ENCODE measurements at places on chromosomes 1 and 21. TPM values are rescaled to one million over a fixed set of nuclear protein-coding genes. Genes with fewer than 3 reads are reported as not detected.

- no peak for DNase-seq
These were observed 49.3 kb downstream of the TGFB2 start for GRCh38 chr1:218394416-218394815.

Gene IFNLR1
- total RNA-seq = 1.8 TPM

Gene NOC2L
- 30.9 TPM for total RNA-seq

Gene DMRTA2
- total RNA-seq = not detected

DNA sequence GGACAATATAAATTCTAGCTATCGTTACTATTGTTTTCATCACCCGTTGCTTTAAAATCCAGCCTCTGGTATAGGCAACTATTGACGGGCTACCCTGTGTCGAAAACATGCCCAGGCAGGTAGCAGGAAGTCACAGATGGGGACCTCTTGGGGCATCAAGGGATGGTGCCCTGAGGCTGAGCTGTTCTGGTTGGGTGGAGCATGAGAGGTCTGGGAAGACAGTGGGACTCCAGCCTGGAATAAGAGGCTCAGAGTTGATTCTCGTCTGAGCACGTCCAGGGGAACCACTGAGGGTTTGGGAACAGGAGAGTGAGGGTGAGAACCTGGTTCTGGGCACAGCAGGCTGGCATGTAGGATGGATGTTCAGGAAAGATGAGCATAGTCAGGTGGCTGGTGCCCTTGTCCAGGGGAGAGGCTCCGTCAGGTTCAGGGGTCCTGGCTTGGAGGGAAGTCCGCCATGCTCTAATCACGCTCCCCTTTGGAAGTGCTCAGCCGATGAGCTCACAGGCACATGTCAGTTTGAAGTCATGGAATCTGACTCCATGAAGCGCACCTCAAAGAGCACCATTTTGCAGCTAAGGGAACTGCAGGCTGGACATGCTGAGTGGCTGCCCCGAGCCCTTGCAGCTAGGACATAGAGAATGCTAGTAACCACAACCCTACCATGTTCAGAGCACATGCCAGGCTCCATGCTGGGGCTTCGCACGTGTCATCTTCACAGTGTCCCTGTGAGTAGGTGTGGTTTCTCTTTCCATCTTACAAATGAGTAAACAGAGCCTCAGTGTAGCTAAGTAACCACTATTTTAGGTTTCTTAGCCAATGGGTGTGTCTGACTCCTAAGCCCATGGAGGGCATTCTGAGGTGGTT lies 21.0 kb downstream of the PCSK9 start:
- DNase-seq = no peak

DNA sequence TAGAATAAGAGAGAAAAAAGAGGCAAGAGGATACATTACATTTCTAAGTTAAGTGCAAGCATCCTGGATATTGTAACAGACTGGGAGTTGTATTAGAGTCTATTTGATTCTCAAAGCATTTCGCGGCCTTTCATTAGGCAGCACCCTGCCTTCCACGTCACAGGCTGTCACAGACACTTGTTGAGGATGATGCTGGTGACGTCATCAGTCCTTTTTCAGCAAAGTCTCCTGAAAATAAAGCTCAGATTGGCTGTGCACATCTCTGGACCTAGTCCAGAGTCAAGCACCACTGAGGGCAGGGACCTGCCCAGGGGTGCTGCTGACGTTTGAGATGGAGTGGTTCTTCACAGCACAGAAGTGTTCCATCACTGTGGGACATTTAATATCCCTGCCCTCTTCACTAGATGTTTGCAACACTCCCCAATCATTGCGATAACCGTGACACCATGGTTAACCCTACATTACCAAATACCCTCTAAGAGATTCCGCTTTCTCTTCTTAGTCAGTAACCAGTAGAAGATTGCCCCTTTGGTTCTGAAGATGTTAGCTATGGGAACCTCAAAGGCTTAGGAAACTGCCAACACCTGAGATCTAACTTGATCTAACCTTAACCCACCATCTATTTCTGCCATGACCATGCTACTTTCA lies 72.7 kb upstream of the F3 start:
- no peak for DNase-seq

Gene LAMC1
- 829 TPM for total RNA-seq

Gene SRRM1
- 79.3 TPM for total RNA-seq

GRCh38 chr1:239647045-239647444 lies 260.7 kb downstream of the CHRM3 start:
- DNase-seq = no peak

- no peak for DNase-seq
These were observed 355.6 kb upstream of the ST6GALNAC5 start for GRCh38 chr1:76511558-76512179.

- DNase-seq = peak; percentile 57
These were observed 953 bp upstream of the NDUFS2 start for GRCh38 chr1:161200992-161201835.

Gene CELF3
- not detected for total RNA-seq

- no peak for DNase-seq
These were observed at the start of gene AADACL4 for GRCh38 chr1:12643785-12644184. AADACL4 (plus strand) TSS chr1:12644085; CDS start chr1:12644547, 462 bp downstream.

Gene PTCH2
- total RNA-seq = 0.60 TPM

DNA sequence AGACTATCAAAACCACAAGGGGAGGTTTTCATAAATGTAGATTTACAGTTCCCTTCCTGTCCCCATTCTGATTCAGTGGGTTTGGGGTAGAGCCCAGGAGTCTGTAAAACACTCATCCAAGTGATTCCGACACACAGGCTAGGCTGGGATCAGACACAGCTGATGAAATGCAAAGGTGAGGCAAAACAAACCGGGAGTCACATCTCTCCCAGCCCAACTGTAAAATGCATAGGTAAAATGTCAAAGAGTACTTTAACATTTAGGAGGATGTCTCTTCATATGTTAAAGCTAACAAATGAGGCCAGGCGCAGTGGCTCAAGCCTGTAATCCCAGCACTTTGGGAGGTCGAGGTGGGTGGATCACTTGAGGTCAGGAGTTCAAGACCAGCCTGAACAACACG lies 45.0 kb downstream of the ZNF281 start:
- DNase-seq = no peak

DNA sequence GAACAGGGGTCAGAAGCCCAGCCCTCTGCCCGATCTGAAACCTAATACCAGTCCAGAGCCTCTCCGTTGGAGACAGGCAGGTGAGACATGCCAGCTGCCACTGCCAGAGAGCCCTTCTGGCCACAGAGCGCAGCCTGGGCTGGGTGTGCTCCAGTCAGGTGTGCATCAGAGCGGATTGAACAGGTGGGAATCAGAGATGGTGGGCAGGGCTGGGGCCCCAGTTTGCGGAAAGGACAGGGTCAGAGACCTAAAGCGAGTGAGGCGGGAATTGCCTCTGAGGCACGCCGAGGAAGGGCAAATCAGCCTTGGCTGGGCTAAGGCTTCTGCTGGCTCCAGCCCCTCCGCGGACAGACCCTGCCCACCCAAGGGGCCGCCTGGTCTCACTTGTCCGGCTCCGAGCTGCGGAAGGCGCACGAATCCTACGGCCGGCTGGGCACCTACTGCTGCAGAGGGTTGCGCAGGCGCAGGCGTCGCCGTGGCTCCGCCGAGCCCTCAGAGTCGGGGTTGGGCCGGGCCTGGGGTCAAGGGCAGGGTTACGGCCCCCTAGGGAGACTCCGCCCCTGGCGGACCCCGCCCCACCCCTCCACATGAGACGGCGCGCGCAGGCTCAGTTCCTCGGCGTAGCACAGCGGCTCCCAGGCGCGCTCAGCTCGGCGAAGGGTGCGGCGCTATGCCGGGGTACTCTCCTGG lies 10.3 kb downstream of the CPLANE2 start:
- DNase-seq = no peak

Gene C1orf122
- 53.6 TPM for total RNA-seq

- no peak for DNase-seq
These were observed 94.5 kb downstream of the TNR start for GRCh38 chr1:175648927-175649326.

GRCh38 chr1:42328916-42329496 lies 6.0 kb downstream of the FOXJ3 start:
- DNase-seq = no peak

- no peak for DNase-seq
These were observed 1.7 kb upstream of the TSPAN2 start for GRCh38 chr1:115090956-115091355.

DNA sequence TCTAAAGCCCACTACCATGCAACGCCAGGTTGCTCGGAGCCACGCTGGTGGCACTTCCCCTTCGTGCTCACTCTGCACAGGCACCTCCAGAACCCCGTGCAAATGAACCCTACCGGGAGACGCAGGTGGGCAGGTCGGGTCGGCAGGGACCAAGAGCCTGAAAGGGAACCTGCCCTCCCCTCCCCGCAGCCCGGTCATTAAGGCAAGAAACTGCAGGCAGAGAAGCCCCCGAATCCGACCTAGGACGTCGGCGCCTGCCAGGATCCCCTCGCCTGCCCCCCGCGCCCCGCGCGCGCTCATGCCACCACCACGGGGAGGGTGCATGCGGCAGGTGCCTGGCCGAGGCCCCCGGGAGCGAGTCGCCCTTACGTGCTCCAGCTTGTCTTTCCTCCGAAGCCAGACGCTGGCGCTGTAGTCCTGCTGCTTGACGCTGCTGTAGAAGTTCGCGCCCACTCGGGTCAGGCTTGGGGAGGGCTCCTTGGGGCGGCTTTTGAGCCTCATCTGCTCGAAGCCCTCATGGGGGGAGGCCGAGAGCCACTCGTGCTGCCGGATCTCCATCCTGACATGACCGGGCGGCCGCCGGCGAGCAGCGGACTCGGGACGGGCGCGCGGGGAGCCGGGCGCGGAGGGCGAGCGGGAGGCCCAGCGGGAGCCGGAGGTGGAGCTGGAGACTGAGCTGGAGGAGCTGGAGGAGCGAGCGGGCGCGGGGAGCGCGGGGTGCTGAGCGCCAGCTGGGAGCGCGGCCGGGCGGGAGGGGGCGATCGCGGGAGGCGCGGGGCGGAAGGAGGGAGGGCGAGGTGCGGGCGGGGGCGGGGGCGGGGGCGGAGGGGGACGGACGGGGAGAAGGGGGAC lies 552 bp downstream of the PLD5 start:
- DNase-seq = no peak

DNA sequence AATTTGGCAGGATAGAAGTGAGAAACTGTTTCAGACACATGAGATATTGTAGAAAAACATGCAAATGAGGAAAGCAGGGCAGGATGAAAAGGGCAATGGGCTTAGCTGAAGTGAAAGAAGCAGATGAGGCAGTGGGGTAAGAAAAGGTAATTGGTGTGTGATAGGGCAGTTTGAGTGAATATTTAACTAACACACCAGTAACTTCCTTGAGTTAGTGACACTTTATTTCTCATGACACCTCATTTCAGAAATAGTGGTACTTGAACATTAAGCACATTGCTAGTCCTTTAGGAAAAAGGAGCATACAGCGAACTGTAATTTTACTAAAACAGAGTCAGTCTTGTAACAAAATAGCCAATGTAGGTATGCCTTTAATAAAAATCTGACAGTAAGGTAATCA lies 415.0 kb downstream of the DPYD start:
- DNase-seq = no peak

Gene AADACL4
- not detected for total RNA-seq

- no peak for DNase-seq
These were observed 30.8 kb upstream of the EPS8L3 start for GRCh38 chr1:109794319-109795132.

Gene SH3D21
- 0.75 TPM for total RNA-seq

DNA sequence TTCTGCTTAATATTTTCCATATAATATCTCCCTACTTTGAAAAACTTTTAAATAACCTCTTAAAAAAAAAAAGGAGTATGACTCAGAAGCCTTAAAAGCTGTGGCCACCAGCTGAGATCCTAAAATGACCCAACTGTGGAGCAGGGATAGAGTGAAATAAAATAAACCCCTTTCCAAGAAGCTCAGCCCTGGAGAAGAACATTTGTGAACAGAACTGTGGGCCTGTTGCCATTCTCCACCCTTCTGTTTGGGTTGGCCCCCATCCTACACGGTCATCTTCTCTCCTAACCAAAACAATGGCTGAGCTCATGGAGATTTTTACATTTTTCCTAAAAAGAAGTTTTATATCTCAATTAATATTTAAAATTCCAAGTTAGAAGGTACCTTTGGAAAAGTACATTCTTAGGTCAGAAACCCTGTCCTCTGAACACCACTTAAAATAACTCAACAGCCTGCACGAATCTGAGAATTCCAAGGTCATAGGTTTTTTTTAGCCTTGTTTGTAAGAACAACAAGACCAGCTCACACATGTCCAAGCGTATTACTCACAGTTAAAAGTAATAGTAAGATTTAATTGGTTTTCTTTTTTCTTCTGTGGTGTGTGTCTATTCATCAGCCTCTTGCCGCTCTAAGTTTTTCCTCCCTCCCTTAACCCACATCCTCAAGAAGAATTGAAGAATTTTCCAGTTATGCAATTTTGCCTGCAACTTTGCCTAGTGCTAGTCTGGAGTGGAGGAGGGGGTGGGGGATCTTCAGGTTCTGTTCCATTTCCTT lies 107.7 kb upstream of the ERRFI1 start:
- DNase-seq = no peak

- DNase-seq = no peak
These were observed 55.7 kb downstream of the DEGS1 start for GRCh38 chr1:224238756-224239155.

GRCh38 chr1:61343734-61344420 lies 261.5 kb downstream of the NFIA start:
- no peak for DNase-seq

DNA sequence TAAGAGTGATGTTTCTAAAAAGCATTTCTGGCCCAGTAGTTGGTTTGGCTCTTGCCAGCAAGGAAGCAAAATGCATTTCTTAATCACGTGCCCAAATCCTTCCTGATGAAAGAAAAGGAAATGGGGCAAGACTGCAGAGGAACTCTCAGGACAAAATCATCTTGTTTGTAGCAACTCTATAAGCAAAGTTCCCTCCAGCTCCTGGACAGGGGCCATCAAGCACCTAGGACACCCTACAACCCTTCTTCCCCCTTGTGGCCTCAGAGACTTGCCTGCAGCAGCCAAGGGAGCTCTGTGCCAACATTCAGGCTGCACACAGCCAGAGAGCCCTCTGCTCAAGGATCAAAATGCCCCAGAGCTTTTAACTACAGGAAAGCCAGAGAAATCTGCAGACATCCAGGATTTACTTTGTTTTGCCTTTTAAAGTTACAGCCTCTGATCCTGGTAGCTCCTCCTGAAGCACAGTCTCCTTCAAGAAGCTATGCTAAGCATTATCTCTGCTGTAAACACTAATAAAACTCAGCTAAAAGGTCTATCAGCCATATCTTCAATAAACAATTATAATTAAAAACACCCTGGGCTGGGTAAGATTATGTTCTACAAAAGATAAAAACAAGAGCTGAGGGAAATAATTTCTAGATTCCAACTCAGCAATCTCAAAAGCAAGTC lies 105.0 kb downstream of the KIAA0319L start:
- no peak for DNase-seq

All from omental fat pad (tissue), 4 donors.